ENCODE measurements at places on chromosomes 6 and 20.

DNA sequence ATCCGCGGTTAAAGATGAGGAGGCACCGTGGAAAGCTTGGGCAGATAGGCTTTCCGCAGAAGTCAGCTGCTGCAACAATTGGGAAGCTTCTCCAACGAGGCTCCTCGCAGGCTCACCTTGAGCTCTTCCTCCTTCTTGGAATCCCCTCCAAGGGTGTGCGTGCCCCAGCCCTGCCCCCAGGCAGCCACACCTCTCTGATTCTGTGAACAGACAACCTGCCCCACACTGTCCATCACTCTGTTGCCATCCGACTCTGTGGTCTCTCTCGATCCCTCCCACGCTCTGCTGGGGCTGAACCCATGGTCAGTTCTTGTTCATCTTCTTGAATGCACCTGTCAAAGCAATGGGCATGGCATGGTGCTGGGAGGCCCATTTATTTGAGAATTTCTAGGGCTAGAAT is 31.5 kb downstream of the PACSIN1 start:
- DNase-seq: no peak

- no peak for DNase-seq
Observed at GRCh38 chr6:12334526-12335130, 44.5 kb downstream of the EDN1 start.

DNA sequence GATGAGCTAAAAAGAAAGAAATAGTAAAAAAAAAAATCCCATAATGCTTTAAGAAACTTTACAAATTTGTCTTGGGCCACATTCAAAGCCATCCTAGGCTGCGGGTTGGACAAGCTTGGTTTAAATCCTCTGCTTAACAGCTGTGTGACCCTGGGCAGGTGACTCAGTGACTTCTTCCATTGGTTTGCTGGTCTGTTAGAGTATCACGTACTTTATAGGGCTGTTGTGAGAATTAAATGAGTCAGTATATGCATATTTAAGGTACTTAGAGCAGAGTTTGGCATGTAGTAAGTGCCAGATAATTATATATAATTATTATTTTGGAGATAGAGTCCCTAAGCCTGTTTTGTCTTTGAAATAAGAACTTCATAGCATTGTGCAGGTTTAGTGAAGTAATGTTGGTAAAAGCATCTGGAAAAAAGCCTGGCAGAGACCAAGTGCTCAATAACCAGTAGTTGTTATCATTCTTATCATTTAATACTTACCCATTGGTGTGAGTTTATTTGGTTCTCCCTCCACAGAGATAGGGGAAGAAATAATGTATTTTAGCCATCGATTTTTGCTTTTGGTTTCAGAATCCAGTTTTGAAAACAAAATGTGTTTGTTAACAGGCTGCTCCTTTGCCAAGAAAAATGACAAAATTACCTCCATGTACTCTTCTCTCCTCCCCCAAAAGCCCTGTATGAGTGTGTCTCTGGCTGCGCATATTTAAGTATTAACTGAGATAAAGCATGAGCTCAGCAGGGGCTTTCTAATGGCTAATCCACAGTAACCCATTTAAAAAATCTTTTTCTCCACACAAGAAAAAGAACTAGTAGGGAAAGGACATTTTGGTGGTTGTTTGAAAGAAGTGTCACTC is 67.2 kb downstream of the FOXO3 start:
- no peak for DNase-seq

DNA sequence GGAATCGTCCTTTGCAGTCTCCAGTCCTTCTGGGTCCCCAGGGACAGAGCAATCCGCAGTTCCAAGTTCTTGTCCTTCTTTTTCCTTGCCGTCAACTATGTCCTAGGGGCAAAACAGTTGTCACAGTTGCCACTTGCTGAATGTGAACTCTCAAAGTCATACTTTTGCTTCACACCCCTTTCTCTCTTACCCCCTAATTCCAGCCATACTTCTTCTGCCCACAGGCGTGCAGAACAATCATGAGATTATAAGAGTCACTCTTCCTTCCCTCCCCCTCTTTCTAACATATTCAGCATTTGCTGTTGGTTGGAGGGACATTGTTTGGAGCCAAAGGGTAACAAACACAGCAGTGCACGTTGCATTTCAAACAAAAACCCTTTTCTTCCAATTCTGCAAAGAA is 74.4 kb downstream of the BCAS1 start:
- no peak for DNase-seq

GRCh38 chr6:39416728-39417127 is 94.2 kb upstream of the KCNK16 start:
- no peak for DNase-seq

GRCh38 chr6:89433252-89434149 is 549 bp downstream of the ANKRD6 start:
- DNase-seq: peak; percentile 72

DNA sequence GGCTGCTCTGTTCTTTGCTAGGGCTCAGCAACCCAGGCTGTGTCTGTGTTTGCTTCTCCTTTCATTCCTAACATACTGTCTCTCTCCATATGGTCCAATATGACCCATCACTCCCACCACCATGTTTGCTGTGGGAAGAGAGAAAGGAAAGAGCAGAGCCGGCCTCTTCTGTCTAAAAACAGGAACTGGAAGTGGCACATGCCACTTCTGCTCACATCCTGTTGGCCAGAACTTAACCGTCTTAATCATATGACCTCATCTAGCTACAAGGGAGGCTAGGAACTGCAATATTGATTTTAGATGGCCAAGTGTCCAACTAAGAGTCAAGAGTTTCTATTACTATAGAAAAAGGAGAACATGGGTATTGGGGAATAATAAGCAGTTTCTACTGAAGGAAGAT is 212.5 kb upstream of the CHD6 start:
- no peak for DNase-seq

DNA sequence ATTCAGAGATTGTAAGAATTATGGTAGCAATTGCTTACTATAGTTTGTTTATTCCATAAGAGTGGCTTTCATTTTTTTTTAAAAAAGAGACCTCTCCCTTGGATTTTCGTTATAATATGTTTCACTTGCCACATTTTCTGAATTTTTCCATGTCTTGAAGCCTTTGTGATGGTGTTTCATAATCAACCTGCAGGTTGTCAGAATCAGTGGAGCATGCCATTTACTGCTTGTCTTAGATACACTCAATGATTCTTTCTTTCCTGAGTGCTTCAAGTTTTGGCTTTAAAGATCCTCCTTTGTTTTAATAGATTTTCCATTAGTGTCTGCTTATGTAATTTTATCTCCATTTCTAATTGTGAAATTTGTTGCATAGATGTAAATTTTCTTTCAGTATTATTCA is 31.2 kb downstream of the KCNQ5 start:
- DNase-seq: no peak

DNA sequence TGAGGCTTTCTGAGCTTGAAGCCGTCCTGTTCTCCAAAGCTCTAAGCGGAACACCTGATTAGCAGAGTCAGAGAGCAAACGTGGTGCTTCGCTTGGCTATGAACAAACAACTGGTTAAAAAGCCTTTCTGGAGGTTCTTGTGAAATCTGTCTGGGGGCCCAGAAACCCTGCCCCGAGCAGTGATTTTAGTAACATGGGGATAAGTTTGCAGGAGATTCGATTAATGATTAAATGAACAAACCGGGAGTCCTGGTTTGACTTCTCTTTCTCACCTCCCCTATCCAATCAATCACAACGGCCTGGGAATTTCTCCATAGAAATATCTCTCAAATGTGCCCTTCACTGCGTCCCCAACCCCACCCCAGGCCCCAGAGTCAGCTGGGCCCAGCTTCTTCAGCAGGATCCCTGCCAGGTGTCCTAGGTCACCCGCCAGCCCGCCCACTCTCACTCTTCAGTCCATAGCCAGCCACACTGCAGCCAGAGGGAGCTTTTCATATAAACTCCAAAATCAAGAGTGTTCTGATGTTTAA is 43.6 kb downstream of the ZDHHC14 start:
- DNase-seq: no peak

GRCh38 chr6:168150551-168151320 is 71.7 kb upstream of the FRMD1 start:
- no peak for DNase-seq

- DNase-seq: no peak
Observed at GRCh38 chr20:8082989-8083388, 49.1 kb upstream of the PLCB1 start.

GRCh38 chr6:46042355-46042999 is 26.8 kb upstream of the CLIC5 start:
- DNase-seq: no peak

- DNase-seq: no peak
Observed at GRCh38 chr6:11580686-11581405, 43.3 kb downstream of the TMEM170B start.

DNA sequence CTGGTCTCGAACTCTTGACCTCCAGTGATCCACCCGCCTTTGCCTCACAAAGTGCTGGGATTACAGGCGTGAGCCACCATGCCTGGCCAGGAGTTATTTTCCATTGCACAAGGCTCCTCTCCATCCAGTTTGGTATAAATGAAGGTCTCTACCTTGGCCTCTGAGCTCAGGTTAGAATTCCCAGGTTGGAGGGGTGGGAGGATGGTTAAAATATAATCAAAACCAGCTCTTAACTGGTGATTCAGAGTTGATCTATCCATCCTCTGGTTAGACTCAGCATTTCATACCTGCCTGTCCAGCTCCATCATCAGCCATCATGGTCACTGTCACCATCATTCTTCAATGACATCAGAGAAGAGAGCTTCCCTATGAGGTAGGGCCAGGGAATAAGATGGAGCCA is 2.6 kb upstream of the SLC22A7 start:
- DNase-seq: no peak

GRCh38 chr6:35025232-35026188 is 115.6 kb downstream of the TCP11 start:
- no peak for DNase-seq

DNA sequence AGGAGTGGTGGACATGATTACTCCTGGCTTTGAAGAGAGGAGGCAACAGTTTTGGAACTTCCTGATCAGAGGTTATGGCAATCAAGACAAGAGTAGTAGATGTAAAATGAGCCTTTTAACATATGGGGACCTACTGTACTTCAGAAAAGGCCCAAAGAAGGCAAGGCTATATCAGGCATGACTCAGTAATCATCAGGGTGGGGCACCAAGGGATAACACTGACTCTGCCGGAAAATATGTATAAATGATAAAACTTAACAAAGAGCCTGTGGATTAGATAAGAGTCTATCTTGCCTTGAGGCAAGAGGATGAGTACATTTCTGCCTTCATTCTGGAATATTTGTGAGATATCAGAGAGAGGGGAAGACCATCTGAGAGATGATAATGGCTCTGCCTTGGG is 1389.9 kb upstream of the MAP3K7 start:
- no peak for DNase-seq

DNA sequence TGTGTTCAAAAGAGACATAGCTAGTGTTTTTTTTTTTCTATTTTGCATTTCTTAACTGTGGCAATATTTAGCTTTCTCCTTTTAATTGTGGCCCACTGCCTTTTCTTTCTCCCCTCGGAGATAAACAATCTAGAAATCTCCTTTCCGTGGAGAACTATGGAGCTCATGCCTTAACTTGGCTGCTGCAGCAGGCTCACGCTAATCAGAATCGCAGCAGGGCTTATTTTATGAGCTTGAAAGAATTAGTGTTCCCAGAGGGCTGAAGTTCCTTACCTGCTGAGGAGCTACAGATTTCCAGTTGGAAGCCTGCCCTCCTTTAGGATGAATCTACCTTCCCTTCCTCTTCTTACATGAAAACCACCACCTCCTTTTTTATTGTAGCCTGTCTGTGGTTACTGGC is 35.6 kb downstream of the CTNNBL1 start:
- no peak for DNase-seq

DNA sequence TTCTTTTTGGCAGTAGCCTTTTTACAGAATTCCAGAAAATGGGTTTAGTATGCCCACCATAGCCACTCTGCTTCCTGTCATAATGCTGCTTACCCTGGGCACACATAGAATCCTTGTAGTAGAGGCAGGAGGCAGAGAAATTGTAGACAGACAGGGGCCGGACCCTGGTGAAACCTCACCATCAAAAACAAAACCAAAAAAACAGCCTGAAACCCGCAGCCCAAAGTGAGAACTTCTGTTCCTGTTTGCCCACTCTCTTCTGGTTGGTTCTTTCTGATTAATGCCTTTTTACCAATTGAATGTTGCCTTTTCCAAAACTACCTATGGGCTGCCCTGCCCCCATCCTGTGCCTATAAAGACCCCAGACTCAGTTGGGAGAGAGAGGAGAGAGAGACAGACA is 188.2 kb downstream of the CDKAL1 start:
- DNase-seq: no peak

GRCh38 chr20:56628015-56628872 is 862 bp upstream of the TFAP2C start:
- no peak for DNase-seq

DNA sequence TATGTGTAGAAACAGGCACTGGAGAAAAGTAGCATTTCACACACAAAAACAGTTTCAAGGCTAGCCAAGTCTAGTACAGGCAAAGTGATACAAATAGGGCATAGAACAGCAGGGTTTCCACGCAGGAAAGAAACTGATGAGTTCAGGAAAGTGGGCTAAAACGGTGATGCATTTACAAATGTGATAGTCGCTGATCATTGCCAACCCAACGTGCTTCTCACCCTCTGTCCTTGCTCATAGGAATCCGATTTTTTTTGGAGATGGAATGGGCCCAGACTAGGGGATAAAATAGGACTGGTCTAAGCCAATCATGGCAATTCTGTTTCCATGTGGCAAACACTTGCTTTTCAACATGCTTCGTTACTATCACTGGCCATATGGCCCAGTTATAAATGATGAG is 536.6 kb downstream of the PRKN start:
- no peak for DNase-seq

GRCh38 chr6:23089981-23090380 is 520.6 kb downstream of the HDGFL1 start:
- DNase-seq: no peak

- DNase-seq: no peak
Observed at GRCh38 chr20:17688965-17689364, 6.9 kb upstream of the RRBP1 start.

DNA sequence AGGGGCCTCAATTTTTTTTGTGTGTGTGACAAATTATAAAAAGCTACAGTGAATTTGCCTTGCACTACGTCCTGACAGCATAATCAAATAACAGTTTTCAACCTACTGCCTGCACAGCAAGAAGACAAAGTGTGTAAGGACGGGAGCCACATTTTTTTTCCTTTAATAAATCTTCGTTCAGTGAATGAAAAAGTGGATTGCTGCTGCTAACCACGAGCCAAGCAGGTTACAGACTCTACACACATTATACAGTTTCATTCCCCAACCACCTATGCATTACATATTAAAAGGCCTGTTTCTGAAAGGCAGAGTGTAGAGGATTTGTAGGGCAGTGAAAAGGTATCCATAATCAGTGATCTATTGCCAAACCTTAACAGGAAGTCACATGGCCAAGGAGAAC is 570.0 kb upstream of the BTBD3 start:
- DNase-seq: no peak

DNA sequence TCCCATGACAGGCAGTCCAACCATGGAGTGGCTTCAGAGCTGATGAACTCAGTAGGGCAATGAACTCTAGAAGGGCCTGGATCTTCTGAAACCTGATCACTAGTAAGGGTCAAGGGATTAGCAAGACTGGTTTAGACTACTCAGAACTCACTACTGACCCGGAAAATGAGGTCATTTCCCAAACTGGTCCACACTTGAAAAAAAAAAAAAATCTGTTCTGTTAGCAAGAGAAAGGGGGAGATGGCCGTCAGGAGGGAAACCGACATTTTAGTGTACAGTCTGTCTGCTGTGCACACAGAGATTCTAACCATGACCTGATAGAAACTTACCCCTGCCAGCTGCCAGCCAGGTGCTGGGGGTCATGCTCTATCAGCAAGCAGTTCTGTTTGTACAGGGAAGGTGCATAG is 262.4 kb upstream of the AGPAT4 start:
- no peak for DNase-seq

Data from DMS79 (cell line).